ENCODE measurements at places on chromosomes 13 and 19.
A peak's percentile ranks its signal among the peaks of the same experiment; 100 is the strongest.

DNA sequence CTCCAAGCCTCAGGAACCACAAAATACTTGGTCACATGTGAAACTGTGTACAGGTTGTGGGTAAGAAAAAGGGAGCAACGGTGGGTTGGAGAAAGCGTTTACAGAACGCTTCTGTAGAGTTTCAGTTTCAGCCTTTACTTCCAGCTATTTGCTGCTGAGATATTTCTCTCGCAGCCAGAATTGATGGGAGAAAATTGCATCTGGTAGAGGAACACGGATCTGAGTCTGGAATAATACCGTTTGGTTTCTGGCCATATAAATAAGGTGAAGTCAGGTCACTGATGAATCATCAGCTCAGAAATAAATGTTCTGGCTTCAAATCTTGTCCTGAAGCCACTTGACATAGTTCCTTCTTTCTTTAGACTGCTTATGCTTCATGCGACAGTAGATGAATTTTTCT lies 20.3 kb upstream of the RFC3 start:
- no peak for DNase-seq

GRCh38 chr19:37655301-37655688 lies at the start of gene ZFP30:
TSS of gene ZFP30 (minus strand) at chr19:37655465. CDS start at chr19:37647822, 7,643 bp downstream.
- DNase-seq, result peak; percentile 63

DNA sequence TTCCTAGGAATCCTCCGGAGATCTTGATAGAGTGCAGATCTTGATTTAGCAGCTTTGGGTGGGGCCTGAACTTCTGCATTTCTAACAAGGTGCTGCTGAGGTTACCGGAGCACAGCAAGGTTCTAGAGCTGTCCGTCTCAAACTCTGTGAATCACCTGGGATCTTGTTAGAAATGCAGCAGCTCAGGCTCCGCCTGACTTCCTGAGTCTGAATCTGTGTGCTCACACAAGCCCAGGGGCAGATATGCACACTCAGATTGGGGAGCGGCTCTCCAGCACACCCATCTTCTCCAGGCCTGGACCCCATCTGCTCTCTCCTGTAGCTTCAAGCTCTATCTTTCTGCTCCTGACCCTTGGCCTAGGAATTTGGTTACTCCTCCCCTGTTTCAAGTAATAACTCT lies 3.5 kb upstream of the TEX26 start:
- no peak for DNase-seq

DNA sequence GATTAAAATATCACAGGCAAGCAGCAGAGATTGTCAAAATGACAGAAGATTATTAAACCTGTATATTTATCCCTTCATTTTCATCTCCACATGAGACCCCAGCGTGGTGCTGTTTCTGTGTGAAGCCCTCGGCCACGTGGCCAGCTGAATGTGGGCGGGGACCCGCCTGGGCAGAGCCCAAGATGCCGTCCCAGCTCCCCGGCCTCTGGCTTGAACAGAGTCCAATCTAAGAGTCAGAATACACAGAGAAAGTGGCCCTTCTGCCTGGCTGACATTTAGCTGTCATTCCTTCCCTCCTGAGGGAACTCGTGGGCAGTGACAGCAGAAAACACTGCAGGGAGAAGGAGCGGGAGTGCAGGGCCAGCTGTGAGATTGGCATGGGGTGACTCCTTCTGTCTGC lies 34.9 kb upstream of the UQCRFS1 start:
- DNase-seq, result no peak

DNA sequence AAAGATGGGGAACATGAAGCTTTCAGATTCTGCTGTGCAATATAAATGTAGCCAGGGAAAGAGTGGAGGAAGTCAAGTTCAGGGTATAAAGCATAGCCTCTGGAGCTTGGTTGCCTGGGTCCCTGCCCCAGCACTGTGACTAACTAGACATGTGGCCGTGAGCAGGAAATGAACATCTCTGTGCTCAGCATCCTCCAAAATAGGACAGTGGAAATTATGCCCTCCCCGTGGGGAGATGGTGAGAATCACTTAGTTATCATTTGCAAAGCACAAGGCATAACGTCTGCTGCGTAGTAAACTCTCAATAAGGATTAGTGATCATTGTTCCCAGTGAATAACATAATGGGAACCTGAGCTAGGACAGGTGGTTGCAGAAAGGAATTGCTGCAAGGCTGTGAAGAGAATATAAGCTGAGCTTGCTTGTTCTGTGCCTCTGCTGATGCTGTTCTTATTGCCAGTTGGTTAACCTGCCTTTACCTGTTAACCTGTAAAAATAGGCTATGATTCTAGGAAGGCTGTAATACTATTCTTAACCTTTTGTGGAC lies 441.0 kb downstream of the COG6 start:
- DNase-seq, result peak; percentile 39

DNA sequence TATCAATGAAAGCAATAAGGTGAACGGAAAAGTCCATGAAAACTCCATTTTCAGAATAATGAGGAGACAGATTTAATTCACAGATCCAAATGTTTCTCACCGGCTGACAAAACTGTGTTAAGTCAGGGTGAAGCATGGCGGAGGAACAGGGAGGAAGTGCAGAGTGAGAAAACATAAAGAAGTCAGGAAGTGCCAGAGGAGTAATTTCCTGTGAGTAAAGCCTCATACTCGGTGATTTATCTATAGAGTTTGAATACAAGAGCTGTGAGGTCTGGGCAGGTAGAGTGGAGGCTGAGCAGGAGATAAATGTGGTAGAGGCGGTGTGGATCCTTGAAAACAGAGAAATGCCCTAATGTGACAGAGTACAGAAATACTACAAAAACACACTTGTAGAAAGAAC lies 11.4 kb downstream of the CARD8 start:
- peak; percentile 68 for DNase-seq

GRCh38 chr19:12450844-12451243 lies 10.0 kb upstream of the ZNF443 start:
- DNase-seq, result no peak

GRCh38 chr19:34959021-34959420 lies 5.0 kb downstream of the ZNF792 start:
- no peak for DNase-seq

Data from CD4-positive, alpha-beta T cell treated with Interleukin-2 at 100 ng/mL for 4 hours (primary cell).